NCI-H187 treated with DMSO at 0.1 percent for 48 hours (cell line): ENCODE measurements at places on chromosomes 1 and 21.

DNA sequence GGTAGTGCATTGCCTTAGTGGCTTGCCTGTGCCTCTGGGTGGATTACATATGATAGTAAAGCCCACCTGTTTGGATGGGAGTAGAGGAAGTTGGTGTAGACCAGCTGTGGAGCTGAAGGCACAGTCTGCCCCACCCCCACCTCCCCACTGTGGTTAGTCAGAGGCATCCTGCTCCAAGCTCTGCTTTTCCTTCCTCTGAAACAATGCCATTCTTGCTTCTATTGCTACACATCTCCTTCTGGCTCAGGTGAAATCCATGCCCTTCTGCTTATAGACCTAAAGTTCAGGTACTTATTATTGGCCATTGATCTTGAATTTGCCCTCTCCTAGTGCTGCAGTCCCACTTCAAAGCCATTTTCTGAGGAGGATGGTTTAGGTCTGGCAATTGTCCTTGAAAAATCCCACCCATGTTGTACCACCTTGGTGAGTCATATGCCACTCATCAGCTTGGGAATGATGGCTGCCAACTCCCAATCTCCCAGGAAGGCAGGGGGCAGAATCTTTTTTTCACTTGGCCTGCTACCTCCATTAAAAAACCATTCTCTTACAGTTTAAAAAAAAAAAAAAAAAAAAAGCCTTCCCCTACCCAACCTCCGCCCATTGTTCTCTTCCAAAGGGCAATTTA lies 6.7 kb upstream of the TXLNA start:
- DNase-seq = no peak

DNA sequence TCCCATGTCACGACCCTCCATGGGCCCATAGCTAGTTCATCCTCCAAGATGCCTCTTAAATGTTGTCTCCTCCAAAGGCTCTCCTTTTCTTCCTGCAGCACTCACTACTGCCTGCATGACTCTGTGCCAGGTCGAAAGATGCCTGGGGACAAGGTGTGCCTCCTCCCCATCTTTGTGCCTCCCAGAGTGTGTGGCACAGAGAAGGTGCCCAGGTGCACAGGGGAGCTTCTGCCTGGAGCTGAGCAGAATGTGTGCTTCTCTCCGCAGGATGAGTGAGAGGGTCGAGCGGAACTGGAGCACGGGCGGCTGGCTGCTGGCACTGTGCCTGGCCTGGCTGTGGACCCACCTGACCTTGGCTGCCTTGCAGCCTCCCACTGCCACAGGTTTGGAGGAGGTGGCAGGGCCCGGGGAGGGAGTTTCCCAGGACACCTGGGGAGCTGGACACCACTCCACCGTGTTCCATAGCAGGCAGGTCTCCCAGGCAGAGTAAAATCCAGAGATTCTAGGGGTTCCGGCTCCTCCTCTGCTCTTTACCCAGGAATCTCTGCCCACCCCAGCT lies 6.9 kb upstream of the PPM1J start:
- DNase-seq = no peak

DNA sequence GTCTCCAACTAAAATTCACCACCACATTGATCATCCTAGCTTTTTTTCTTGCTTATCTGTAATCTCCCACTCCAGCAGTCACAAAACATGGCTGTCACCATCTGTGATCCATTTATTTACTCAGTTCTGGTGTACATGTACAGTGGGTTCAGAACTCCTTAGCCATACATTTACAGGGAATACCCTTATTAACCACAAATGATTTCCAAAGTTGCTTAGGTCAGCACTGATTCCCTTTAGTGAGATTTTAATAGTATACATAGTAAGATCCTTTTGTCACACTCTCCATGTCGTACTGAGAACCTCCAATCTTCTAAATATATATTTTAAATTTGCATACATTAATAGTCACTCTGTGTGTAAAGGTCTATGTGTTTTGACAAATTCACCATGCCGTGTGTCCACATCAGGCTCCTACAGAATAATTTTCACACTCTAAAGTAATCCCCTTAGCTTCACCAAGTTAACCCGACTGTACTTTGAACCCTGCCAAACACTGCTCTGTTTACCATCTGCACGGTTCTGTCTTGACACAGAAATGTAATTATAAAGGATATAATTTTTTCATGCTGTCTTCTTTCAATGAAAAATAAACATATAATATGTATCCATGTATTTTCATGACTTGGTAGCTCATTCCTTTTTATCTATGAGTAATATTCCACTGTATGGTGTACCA lies 473.6 kb upstream of the ZP4 start:
- DNase-seq = no peak

DNA sequence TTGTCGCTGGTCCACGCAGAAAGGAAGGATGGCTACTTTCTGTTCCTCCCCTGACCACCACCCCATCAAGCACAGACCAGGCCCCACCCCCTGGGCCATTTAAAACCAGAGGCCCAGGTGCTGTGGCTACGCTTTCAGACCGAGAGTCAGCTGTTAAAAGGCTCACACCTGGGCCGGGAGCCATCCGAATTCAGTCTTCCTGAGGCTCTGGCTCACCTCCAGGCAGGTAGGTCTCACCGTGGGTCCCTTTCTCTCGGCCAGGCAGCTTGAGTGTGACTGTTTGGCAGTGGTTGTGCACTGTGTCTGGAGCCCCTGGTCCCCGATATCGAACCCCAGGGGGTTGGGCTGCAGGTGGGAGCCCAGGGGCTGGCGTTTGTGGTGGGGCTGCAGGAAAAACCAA lies 7.2 kb downstream of the ACTL8 start:
- no peak for DNase-seq

DNA sequence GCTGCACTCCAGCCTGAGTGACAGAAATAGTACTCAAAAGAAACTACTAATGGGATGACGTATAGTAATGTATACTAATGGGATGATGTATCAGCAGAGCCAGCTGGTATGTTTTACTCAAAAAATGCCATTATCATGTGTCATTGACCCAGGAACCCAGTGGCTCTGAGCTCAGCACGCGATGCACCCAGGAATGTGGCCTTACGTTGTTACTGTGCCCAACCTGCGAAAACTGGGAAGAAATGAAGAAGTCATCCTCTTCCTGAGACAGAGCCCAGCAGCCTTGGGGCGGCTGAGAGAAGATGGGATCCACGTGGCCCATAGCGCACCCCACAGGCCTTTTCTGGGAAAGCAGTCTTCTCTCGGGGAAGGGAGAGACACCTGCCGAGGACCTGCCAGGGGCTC lies 8.8 kb downstream of the UBE2J2 start:
- DNase-seq = no peak

DNA sequence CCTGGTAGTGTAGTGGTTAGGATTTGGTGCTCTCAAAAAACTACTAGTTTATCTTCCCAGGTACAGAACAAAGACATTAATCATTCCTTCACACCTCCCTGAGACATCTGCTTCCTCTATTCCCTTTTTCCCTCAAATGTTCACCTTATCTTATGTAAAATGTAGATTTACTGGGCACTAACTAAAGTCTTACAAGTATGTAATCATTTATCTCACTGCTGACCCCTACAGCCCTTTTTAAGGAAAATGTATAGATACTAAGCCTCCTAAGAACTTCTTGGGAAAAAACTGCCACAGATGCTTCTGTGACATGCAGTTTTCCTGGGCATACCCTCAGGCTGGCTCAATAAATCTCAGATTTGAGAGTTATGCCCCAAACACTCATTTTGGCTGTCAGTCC lies 50.8 kb upstream of the NEK7 start:
- DNase-seq = no peak

- DNase-seq = no peak
Observed at GRCh38 chr1:95582746-95583145, 348.7 kb downstream of the RWDD3 start.

DNA sequence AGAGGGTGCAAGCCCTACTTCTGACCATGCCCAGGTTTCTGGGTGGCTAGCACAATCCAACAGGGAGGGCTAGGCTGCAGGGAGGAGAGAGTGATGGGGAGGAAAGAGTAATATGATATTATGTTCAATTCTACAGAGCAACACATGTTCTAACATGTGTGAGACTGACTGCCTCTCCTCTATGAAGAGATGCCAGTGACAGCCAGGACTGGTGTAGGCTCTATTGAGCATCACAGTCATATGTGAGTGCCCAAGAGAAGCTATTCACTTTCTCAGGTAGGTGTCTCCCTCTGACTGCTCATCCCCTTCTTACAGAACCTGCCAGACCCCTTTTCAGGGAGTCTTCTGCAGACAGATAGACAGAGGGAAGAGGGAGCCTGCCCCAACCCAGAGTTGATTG lies 446.1 kb downstream of the SIPA1L2 start:
- no peak for DNase-seq

DNA sequence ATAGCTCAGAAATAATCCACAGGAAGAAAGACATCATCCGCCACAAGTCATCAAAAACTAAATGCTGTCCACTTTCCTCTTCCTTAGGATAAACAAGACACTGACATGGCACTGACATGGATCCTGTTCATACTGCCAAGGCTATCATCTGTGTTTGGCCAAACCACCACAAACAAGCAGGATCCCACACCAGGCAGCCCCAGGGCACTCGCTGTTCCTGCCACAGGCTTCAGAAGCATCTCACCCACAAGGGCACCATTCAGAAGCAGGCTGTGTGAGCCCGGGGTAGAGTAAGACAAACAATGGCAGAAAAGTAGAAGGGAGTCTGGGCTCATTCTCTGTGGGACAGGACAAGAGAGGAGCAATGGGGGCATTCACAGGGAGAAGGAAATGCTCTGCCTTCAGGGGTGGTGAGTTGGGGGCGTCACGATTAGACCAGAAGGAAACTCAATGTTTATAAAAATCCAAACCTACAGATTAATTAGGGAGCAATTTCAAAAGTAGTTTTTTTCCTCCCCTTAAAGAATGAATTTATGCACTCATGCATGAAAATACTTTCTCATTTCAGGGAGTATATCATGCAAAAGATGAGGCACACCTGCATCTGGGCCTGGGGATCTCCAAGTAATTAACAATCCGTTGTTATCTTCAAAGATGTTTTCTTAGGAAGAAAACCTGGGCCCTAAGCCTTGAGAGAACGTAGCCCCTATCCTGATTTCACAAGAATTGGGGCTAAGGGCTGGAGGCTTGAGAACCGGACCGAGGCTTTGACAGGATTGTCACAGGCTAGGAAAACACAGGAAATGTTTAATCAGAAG lies 43.3 kb upstream of the ATP1A1 start:
- DNase-seq = no peak

DNA sequence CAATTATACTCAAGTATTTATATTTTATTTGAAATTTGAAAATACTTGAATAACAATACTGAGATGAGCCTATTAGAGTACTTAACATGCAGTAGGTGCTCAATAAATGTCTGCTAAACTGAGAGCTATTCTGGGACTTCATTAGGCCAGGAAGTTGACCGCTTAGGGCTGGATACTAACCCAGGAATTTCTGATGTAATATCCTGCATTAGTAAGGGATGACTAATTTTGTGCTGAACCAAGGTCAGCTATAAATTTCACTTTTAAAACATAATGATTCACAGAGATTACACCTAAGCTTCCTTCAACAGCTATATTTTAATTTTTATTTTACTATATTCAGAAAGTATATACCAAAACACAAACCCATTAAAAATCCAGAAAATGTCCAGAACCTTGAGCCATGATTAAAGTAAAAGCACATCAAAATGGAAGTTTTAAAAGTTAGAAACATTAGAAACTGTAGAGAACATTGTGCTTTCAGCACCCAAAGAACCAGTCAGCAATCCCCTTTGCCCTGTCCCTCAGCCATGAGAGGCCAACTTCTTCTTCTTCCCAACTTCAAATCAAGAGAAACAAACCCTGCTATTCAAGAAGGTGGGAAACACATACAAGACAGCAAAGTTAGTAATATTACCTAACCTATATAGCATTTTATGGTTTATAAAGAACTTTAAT lies 35.4 kb downstream of the WNT2B start:
- no peak for DNase-seq

DNA sequence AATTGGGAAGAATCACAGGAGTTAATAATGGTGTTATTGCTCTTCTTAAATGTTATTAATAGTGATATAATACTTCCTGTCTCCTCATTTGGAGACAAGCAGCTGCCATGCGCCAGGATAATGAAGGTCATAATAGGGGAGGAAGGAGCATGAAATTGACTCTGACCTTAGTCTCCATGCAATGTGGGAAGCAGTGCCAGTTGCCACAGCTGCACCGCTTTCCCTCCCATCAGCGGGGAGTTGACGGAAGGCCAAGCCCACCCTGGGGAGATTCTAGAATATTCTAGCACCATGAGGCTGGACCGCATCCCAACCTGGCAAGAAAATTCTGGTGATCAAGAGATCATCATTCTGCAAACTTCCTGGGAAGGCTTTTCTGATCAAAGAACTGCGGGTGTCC lies 11.0 kb upstream of the OLIG1 start:
- no peak for DNase-seq

- DNase-seq = no peak
Observed at GRCh38 chr1:62687421-62687902, 724 bp downstream of the DOCK7 start.

DNA sequence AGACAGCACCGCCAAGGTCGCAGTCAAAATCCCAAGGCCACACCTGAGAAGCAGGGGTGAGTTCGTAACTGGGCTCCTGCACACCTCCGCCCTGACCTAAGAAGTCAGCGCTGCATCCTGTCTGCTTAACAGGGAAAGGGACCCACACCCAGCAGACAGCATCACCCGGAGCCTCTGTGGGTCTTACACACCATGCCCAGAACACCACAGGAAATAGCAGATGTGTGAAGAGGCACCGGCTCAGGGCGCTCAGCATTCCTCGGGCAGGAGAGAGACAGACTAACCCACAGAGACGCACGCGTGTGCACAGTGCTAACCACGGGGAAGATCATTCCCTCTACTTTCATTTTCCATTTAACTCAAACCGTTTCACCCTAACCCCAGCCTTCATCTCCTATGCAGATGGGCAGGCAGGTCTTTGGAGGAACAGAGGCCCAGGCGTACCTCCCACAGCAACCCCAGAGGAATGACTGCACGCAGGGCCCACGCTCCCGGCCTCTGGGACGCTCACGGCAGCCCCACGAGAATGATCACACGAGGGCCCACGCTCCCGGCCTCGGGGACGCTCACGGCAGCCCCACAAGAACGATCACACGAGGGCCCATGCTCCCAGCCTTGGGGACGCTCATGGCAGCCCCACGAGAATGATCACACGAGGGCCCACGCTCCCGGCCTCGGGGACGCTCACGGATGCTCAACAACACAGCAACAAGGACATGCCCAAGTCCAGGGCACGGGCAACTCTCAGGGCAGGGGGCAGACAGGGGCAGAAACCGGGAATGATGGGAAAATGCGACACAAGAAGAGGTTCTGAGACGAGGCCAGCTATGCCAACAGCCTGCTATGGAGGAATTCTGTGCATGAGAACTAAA lies 20.9 kb downstream of the POFUT2 start:
- DNase-seq = no peak

- no peak for DNase-seq
Observed at GRCh38 chr1:159970932-159971342, 16.9 kb upstream of the SLAMF9 start.

- no peak for DNase-seq
Observed at GRCh38 chr1:228921481-228921880, 186.2 kb downstream of the RHOU start.

GRCh38 chr1:110986407-110986891 lies 22.7 kb upstream of the LRIF1 start:
- DNase-seq = no peak
